ENCODE measurements at places on chromosomes 11 and 22.

GRCh38 chr22:43270314-43270908 is 72.8 kb downstream of the SCUBE1 start:
- DNase-seq: no peak

DNA sequence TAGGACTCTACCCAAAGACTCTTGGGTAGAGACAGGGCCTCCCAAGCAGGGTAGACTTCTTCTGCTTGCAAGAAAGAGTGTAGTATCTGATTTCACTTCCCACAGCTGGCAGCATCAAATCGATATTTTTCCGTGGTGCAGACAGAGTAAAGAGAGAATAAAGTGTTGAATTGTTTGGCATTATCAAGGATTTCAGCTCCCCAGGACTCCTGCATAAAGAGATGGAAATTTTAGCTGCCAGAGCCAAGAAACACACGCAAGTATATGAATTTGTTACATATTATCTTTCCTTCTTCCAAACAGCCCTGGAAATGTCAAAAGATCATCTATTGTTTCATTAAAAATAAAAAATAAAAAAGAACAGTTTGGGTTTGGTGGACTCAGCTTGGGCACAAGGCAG is 136.8 kb downstream of the PKNOX2 start:
- DNase-seq: no peak

DNA sequence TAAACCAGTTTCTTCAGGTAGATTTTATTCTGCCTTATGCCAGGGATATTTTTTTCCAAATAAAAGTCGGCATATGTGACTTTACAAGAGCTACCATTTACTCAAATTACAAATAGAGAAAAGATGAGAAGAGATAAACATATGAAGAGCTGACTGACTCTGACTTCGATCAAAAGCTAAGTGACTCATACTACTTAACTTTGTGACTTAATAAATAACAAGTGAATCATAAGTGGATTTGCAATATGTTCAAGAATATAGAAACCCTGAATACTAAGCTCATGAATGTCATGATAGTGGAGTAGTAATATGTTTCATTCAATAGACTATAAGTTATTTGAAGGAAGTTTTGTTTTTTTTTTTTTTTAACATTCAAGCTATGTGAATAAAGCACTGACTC is 130.5 kb upstream of the ANO3 start:
- DNase-seq: no peak

DNA sequence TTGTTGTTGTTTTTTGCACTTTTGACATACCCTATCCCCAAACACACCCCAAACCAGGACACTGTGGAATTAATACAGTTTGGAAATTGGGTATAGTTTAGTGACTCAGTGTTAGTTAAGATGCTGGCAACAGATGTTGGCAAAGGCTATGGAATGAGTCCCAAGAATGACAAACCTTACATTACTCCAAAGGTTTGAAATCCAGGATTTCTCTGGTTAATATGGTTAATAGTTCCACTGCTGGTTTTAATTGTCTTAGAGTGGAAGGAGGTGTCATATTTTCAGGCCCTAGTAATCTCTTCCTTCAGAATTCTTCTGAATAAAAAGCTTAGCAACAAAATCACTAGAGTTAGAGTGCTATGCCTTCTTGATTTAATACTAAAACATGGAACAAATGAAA is 775 bp downstream of the LPXN start:
- DNase-seq: no peak

- DNase-seq: no peak
Observed at GRCh38 chr22:49541693-49542230, 285.9 kb downstream of the BRD1 start.

DNA sequence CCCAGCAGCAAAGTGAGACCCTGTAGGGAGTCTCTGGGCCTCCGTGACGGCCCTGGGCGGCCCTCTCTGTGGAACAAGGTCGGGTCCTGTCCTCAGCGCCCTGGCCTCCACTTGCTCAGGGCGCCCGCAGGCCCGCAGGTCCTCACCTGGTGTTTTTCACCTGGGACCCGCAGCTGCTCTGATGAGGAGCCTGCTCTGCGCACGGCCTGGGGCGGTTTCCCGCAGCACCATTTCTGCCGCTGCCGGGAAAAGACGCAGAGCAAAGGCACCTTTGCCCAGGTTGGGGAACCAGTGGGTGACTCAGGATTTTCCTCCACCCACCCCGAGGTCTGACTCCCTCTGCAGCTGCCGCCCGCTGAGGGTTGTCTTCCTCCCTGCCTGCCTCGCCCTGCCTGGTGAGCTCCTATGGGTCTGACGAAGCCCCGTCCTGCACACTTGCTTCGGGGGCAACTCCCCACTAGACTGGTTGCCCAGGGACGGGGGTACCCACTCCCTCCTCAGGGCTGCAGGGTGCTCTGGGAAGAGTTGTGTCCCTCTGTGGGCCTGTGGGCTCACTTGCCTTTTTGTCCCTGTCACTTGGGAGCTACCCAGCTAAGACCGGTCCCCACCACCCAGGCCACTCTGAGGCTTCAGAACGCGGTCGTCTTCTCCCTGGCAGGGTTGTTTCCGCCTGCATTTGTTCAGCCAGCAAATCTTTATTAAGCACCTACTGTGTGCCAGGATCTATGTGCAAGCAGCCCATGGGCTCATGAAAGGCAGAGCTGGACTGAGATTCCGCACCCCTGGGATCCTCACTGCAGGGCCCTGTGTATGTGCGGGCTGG is 89.5 kb downstream of the KCNQ1 start:
- no peak for DNase-seq

DNA sequence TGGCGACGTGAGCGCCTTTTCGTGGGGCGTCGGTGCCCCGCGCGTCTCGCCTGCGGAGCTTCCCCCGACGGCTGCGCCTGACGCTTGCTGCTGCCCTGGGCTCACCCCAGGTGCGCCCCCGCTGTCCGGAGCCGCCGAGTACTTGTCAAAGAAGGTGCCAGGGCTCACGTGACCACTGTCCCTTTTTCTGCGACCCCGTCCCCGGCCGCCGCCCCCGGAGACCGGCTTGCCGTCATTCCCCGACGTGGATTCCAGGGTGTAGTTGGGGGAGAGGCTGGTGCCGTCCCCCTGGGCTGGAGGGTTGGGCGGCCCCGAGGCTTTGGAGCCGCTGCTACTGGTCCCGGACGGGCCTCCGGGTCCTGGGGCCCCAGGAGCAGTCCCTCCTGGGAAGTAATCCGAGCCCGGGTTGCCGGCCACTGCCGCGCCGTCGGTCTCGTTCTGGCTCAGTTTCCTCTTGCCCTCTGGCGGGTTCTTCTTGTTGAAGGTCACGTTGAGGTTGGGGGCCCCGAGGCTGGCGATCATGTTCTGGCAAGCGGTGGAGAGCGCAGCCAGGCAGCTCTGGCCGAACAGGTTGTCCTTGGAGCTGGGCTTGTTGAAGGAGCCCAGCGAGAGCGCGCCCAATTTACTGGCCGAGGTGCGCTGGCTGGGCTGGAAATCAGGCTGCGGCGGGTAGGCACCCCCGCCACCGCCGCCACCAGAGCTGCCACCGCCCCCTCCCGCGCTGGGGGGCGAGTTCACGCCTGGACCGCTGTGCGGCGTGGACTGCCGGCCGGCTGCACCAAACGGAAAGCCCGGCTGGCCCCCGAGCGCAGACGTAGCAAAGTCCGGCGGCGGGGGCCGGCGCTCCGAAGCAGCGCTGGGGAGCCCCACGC is 3.8 kb downstream of the MN1 start:
- no peak for DNase-seq

- DNase-seq: peak; percentile 43
Observed at GRCh38 chr11:71301858-71302533, 49.6 kb upstream of the SHANK2 start.

GRCh38 chr11:129965248-129965647 is 37.4 kb downstream of the PRDM10 start:
- DNase-seq: no peak

DNA sequence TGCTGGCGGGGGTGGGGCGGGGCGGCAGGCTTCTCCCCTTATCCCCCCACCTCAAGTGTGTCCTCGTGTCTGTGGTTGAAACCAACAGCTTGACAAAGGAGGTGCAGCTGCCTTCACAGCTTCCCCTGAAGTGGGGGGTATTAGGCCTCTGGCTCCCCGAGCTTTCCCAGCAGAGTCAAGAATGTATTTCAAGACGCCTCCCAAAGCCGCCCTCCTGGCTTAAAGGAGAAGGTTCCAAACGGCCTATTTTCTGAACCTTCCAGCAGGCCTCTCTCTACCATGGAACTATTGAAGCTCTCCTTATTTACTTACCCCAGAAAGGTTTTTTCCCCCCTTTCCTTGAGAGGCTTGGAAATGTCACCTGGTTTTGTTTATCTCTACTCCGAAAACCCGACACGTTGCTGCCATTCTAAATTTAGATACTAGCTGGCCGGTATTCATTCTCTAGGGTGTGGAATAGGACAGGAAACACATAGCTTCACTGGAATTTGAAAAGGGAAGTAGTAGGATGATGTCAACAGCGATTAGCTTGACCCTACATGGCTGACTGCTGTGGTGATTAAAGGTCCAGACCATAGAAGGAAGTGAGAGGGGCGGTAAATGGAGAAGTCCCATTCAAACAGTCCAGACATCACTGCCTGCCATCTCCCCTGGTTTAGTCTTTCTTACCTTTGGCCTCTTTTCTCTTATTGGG is 671 bp upstream of the PICALM start:
- no peak for DNase-seq

DNA sequence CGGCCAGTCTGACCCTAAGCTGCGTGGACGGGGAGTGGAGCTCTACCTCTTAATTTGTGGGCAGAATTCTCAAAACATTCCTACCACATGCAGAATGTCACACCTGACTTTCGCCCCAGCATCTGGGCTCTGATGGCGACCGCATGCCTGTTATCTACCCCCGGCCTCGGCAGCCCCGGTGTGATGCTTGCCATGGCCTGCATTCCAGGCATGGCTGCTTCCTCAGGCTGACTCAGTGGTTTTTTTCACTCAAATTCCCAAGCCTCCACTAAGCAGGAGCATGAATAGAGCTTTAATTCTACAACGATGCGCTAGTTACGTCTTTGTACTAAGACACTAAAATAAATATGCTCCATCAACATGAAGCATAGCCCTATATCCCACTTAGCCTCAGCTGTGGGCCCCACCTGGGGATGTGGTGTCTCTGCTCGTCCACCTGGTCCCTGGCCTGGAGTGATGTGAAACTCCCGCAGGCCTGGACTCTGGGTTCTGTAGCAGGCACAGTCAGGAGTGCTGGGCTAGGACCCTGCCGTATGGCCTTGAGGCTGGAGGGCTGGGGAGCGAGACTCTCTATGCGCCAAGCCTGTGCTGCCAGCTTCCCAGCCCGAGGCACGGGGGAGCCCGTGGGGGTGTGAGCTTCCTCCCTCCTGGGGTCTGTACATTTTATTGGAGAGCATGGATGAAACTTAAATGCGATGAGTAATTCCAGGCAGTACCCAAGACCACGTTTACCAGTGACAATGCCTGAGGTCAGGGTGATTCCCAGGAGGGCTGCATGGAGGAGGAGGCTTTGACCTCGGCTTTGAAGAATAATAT is 153.2 kb downstream of the CTTN start:
- no peak for DNase-seq

DNA sequence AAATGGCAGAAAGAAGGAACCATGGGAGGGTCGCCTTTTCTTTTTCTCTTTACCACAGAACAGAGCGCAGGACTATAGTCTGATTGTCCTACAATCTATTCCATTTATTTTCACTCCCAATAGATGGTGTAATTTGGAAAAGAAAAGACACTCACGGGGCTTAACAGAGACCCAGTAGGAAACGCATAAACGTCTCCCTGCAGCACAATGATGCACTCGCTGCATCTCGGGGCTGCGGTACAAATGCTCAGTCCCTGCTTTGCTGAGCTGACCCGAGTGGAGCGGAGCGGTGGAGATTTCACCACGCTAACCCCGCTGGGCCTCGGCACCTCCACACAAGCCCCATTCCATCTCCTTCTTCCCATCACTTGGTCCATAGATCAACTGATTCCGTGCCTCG is 1.5 kb downstream of the FEZ1 start:
- DNase-seq: no peak

DNA sequence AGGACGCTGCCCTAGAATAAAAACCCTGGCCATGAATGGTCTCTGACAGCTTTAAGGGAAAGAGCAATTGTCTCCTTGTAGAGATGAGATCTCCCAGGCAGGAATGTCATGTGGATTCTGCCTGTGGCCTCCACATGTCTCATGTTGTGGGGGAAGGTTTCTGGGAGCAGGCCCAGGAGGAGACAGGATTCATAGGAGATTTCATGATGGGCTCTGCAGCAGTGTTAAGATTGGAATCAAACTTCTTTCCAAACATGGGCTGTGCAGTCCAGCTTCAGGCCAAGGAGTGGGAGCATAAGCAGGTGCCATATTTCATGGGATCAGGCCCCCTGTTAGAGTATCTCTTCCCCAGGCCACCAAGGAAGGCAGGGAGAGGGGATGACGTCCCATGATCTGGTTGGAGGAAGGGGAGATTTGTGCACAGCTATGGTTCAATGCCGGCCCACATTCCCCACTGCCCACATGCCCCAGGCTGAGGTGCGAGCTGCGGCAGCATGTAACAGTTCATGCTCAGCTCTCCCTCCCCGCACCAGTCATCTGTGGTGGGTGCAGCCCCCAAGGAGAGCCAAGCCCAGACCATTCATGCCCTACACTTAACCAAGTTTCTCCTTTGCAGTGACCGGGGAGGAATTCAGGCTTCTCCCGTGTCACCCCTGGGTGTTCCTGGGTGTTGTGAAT is 42.5 kb downstream of the LMO1 start:
- DNase-seq: no peak

DNA sequence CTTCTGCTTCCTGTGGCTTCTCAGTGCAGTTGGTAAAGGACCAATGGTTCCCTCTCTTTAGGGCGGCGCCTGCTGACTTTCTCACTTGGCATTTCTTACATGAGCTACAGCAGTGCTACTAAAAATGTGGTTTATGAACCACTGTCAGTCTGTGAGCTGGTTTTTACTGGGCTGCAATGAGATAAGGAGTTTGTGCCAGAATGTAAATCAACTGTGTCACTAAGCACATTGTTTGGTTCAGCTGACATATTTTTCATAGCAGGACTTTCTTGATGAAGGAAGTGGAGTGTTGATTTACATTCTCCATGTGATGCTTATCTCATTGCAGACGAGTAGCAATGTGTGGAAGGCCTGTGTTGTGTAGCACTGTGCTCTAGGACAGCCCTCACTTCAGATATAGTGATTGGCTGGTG is 463.3 kb downstream of the SOX6 start:
- DNase-seq: no peak

DNA sequence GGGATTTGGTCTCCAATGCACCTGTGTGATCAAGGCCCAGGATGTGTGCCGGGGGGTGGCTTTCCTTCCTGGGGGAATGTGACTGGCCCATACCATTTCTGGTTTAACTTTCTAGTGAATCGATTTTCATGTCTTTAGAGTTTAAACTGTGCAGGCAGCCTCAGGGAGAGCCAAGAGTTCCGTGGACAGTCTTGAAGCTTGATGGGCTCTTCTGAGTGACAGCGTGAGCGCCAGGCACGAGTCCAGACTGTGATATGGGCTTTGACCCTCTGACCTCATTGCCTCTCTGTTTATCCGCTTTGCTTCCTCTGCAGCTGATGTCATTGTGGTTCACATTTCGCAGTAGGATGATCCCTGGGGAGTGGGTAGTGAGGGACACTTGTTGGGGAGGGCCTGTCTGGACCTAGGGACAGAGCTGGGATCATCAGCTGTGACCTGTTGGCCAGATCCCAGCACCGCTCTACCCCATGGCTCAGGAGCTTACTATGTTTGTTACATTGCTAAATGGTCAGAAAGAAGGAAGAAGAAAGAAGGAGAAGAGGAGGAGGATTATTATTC is 80.6 kb upstream of the CLDN5 start:
- DNase-seq: no peak
